ENCODE measurements at places on chromosomes 2 and 18.
A peak's percentile ranks its signal among the peaks of the same experiment; 100 is the strongest.

DNA sequence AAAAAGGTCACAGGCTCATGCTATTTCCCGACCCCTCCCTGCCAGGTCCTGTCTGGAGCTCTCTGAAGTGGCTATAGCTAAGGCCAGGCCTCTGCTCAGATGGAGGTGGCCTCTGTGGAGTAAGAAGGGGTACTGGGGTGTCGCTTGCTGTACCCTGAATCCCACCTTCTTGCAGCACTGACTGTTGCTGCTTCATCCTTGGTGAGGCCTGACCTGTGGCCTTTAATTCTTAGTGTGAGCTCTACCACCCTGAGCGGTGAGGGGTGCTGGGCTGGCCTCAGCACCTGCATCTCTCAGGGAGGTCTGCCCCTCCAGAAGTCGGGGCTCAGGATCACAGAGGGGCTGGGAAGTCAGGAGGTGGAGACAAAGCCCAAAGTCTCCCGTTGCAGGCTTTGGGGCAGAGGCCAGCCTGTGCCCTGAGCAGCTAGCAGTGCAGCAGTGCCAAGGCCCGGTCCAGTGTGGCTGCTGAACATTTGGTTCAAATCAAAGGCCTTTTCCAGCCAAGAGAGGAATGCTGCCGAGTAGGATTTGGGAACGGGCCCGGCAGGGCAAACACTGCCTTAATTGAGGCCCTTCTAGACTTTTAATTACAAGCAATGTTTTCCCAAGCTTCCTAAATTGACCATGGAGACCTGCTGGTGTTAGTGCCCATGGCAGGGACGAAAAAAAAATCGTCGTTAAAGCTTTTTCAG is 133.5 kb upstream of the HAAO start:
- no peak for DNase-seq

DNA sequence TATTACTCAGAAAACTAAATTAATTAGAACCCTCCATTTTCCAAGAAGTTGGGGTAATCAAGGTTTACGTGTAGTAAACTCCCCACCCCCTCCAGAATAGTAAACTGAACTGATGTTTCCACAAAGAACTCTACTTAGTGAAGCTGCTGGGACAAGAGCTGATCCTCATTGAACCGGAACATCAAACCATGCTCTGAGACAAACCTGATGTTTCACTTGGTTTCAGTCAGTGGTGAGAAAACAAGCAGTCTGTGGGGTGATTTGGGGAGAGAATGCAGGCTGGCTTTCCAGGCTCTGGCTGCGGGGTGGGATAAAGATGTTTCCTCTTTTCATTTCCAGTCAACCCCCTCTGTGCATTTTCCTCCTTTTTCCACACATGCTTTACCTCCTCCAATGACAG is 38.2 kb downstream of the CELF4 start:
- no peak for DNase-seq

GRCh38 chr2:107436281-107436680 is 390.4 kb upstream of the RGPD4 start:
- no peak for DNase-seq

DNA sequence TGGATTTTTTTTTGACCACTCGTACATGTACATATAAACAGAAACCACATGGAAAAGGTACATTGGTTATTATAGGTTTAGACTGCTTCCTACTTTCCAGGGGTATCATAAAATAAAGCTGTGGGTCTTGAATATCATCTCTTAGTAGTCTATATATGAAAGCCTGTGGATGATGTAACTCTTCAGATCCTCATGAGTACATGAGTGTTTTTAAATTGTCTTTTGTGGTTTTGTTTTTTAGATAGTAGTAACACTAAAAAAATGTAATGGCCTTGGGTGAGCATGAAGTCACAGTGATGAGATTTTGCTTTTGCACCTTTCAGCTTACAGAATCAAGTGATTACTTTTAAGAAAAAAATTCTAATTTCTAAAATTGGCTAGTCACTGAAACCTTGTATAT is 80.2 kb downstream of the RAB3GAP1 start:
- DNase-seq, result no peak

- no peak for DNase-seq
Measured at GRCh38 chr2:136206613-136207012, 88.7 kb upstream of the CXCR4 start.

DNA sequence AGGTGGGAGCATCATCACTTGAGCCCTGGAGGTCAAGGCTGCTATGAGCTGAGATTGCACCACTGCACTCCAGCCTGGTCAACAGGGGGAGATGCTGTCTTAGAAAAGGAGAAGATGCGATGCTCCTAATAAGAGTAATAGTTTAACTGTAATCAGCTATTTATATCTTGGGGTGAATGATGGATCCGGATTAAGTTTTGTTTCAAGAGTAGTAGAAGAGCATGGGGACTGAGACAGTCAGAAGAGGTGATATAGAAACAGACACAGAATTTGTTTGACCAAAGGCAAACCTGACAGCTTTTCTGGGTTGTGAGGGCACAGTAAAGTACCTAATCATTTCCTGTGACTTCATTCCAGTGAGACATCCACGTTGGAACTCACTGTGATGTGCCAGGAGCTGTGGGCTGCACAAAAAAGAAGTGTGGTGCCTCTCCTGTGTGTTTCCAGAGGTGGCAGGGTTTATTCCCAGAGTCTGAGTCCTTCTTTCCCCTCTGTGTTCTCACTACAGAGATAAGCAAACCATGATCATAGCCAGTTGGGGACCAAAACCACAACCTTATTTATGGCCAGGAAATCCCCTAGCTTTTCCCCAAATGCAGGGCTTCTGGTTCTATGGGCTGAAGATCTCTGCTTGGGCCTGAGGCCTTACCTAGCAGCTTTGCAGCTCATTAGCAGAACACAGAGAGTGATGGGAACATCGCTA is 113.7 kb downstream of the XRCC5 start:
- peak; percentile 27 for DNase-seq

- DNase-seq, result no peak
Measured at GRCh38 chr2:61018318-61018755, 282 bp upstream of the PUS10 start.

DNA sequence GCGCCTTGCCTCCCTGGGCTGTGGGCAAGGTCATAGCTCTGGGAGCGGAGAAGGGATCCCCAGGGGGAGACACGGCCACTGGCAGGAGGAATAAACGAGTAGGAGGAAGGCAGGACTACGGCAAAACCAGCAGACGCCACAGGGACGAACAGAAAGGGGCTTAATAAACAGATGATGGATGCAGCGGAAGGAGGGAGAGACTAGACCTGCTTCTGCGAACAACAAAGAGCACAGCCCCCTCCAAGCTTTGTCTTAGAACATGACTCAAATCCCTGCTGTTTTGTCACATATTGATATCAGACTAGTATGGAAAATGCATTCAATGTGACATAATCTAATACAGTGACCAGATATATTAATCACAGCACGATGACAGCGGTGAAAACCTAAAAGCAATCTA is 155.9 kb upstream of the TPO start:
- DNase-seq, result no peak

GRCh38 chr2:172962082-172962481 is 113.6 kb upstream of the MAP3K20 start:
- peak; percentile 51 for DNase-seq

DNA sequence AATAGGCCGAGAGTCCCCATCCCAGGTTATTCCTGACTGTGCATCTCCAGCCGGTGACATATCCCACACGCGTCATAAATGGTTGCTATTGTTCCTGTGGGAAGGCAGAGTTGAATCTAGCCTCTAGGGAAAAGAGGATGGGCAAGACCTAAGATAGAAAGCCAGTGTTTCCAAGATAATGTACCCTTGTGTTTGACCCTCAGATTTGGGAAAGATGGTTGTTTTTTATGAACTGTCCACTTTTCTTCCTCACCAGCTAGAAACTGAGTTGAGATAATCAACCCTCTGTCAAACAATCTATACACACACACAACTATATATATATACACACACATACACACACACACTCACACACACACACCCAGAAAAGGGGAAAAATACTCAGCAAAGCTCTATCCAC is 131.0 kb downstream of the PRKCE start:
- no peak for DNase-seq

DNA sequence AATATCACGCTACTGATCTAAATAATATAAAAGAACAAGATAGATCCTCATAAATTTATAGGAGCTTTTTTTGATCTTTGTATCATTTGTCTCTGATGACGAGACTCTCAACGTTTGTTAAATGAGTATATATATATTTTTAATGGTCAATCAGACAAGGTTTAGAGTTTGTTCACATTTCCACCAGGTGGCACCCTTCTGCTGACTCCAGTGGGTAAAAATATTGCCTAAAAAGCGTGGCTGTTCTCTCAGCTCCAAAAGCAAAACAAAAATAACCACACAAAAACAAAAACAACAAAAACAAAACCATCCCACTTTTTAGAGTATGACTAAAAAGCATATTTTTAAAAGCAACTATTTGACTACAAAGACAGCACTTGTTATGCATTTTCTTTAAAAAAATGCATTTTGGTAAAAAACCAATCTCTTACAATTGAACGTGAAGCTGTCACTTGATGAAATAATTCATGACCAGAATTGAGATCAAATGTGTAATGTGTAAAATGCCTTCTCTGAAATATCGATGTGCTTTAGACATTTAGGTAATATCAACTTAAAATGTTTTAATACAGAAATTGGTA is 723.2 kb downstream of the DPP10 start:
- peak; percentile 14 for DNase-seq

DNA sequence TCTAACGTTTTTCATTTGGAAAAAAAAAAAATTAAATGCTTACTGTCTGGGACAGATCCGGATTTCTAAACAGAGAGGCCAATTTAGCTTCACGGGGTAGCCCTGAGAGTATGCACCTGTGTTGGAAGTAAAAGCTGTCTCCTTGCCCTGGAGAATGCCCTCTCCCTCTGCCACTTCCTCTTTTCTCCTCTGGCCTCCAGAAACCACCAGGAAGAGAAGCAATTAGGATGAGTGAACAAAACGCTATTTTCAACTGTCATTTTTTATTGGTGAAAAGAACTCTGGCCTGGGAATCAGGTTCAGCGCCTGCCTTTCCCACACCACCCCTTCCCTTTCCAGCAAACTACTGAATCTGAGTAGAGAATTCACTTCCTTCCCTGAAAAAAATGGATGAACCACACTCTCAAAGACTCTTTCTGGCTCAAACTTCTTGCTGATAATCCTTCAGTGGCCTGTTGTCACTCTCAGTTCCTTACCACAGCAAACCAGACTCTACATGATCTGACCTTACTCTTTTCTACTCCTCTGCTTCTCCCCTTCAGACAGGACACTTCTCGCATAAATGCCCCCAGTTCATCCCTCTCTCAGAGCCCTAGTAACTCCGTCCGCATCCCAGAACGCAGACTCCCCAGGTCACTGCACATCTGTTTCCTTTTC is 29.8 kb downstream of the KLF7 start:
- DNase-seq, result peak; percentile 40

DNA sequence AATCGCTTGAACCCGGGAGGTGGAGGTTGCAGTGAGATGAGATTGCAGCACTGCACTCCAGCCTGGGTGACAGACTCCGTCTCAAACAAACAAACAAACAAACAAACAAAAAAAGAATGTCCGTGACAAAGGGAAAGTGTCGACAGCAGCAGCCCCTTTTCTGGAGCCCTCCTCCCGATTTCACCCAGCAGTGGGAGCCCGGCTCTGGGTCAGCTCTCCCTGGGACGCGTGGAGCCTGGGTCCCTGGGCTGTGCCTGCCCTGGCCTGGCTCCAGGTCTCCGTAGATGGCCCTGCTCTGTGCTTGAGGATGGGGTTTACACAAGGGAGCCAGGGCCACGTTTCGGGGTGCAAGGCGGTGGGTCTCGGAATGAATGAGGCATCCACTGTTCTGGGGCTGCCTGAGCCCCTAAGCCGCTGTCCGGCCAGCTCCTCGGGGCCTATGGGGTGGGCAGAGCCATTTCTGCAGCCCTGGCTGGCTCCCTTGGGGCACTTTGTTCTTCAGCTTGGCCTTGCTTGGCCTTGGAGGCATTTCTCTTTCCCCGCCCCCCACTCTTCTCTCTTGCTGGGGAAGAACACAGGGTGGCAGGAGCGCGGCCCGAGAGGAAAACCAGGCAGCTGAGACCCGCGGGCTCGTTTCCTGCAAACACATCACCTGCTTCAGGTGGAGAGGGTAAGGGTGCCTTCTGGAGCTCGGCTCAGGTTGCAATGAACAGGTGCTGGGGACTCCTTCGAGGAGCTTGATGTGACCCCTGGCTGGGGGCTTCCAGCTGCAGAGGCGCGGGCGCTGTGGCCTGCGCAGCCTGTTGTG is 29.1 kb downstream of the RTP5 start:
- no peak for DNase-seq

GRCh38 chr2:216094701-216095100 is 13.0 kb downstream of the TMEM169 start:
- DNase-seq, result no peak

DNA sequence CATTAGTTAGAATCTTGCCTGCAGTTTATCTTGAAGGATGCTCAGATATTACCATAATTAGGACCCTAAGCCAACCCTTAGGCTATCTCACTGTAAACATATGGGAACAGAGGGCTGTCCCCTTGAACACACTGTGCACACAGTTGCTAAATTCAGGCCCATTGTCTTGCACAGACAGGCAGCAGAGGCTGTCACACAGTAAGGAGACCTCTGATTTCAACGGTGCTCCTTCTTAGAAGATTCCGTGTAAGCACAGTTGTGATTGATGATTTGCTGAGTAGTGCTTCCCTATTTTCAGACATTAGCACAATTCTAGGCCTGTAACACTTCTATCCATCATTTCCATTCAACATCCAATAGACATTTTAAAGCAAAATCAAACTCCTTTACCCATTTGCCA is 108.0 kb downstream of the RNF152 start:
- no peak for DNase-seq

DNA sequence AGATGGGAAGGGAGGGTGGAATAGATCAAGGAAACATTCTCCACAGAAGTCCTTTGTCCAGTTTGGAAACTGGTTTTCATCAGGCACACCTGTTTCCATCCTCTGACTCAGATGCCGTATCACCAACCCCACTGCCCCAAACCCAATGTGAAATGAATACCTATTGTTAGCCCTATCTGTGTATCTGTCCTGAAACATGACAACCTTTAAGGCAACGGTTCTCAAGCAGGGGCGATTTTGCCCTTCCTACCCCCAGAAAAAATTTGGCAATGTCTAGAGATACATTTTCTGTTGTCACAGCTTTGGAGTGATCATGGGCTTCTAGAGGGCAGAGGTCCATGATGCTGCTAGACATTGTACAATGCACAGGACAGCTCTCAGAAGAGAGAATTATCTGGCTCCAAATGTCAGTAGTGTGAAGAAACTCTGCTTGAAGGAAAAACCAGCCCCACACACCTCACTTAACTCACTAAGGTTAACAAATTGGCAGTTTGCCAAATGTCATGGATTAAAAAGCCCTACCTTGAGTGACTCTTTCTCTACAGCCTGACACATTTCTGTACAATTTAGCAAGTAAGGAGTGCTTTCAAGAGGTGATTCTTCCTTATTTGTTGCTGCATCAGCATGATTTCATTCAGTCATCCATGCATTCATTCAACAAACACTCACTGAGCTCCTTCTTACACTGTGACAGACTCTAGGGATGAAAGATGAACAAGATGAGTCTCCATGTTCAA is 3.4 kb downstream of the SCTR start:
- no peak for DNase-seq

- no peak for DNase-seq
Measured at GRCh38 chr18:79356435-79356834, 39.3 kb upstream of the NFATC1 start.

Data from inflammatory macrophage treated with lipopolysaccharide for 4 hours (primary cell).